ENCODE measurements at places on chromosomes 4 and X.
A peak's percentile ranks its signal among the peaks of the same experiment; 100 is the strongest.

DNA sequence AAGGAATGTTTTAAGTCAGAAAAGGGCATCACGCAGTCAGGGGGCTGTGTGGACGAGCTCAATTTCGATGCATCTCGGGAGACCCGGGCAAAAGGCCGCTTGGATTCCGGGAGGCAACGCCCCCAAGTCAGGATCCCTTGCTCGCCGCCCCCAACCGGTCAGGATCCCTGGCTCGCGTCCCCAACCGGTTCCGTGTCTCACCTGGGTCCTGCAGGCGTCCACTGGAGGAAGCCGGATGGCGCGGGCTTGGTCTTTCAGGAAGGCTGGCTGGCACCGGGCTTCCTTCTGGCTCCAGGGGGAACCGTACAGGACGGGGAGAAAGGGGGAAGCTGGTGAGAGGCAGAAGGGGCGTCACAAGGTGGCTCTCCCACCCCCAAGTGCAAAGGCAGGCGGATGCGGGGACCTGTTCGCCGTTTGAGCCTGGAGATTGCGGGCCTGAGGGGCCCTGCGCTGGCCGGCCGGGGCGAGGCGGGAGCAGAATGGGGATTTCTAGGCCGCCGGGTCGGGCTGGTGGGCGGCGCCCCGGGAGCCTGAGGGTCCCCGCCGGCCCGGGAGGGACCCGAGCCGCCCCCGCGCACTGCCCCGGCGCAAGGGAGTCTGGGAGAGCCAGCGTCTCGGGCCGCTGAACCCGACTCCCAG lies 84.7 kb downstream of the HPRT1 start:
- no peak for DNase-seq

- peak; percentile 19 for DNase-seq
Observed at GRCh38 chr4:54228056-54228527, 1.0 kb upstream of the PDGFRA start.

- no peak for DNase-seq
Observed at GRCh38 chr4:153224474-153224873, 20.2 kb downstream of the TRIM2 start.

GRCh38 chr4:92847026-92847425 lies 543.3 kb downstream of the GRID2 start:
- DNase-seq: no peak

DNA sequence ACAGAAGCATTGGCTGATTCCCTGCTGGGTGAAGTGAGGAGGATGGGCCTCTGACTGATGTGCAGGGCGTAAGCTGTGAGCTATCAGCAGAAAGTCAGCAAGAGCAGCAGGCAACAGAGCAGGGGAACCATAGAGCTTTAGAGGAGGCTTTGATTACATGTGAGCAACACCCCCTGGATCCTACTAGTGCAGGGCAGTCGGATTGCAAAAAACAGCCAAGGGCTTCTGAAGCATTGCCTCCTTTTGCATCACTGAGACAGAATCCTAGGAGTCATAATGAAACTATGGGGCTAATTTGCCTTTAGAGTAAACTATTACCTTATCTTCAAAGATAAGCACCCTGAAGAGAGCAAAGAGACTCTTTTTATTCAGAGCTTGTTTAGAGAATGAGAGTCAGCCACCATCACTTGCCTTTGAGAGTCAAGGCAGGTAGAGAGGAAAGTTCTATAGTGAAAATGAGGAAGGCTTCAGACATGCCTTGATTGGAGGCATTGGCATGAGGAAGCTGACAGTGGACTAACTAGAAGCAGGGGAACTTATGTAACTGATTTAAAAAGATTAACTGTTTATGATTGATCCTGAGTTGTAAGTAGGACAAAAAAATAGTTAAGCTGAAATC lies 420.3 kb downstream of the PDHA2 start:
- no peak for DNase-seq

DNA sequence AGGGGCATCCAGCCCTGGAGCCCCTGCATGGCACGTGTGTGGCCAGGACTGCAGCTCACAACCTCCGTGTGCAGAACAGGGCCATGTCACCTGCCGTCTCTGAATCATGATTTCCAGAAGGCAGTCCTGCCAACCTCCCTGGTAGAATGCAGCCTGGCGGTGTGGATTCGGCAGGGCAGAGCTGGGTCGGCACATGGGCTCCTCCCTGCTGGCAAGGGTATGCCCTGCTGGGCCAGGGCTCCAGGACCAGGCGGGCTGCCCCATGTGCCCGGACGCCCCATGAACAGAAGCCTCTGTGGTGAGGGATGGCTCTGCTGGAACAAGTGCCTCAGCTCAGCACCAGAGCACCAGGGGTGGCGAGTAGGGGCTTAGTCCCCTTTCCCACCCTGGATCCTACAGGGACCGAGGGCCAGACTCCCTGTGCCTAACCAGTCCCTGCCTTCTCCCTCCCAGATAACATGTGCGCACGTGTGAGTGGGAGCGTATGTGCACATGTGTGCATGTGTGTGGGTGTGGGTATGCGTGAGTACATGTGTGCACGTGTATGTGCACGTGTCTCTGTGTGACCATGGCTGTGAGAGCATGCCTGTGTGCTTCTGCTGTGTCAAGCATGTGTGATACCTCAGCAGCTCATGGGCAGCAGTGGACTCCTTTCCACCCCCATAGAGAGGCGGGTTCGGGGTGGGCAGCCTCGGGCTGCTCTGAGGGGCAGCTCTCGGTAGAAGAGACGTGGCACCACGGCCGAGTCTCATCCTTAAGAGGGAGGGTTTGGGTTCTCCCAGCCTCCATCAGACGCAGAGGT lies 10.3 kb upstream of the MXD4 start:
- DNase-seq: no peak

- no peak for DNase-seq
Observed at GRCh38 chrX:107324493-107325310, 118.3 kb downstream of the DNAAF6 start.

- DNase-seq: no peak
Observed at GRCh38 chr4:41709844-41710481, 38.6 kb downstream of the PHOX2B start.

DNA sequence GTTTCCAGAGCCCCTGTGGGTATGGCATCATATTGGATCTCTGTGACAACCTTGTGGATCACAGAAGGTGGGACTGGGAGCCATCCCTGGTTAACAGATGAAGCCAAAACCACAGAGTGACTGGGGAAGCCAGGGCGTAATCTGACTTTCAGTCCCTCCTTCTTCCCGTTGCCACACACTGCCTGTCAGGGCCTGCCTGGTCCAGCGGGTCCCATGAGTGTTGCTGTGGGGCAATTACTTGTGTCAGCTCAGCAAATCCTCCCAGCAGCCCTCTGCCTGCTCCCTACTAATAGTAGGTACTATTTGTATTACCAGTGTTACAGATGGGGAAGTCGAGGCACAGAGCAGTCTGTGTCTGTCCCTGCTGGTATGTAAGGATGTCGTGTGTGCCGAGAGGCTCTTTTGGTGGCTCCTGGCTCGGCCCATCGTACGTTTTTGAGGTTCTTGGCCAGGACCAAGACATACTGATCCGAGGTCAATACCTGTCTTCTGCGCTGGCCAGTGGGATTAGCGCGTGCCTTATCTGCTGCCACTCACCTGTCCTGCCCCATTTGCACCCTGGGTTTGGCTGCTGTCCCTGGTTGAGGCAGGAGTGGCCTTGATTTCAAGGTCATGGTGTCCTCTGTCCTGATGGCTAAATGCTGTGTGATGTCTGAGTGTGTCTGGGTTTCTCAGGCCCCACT lies 5.7 kb downstream of the NSG1 start:
- DNase-seq: no peak

- peak; percentile 58 for DNase-seq
Observed at GRCh38 chrX:23901805-23902204, 5.9 kb downstream of the APOO start.

DNA sequence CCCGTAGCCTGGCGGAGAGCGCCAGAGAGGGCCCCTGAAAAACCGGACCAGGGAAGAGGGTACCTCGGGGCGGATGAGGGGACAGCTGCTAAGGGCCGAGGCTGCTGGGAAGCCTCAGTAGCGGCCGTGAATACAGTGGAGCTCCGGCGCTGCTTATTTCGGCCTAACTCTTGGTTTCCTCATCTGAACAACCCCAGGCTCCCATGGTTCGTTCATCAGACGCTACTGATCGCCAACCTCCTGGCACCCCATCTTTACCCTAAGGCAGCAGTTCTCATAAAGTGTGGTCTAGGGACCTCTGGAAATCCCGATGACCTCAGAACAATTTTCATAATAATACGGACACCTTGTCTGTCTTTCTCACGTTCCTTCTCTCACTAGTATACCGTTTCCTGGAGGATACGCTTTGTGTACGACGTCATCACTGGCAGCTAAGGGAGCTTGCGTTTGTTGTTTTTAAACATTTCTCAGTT lies 645 bp upstream of the RAB28 start:
- peak; percentile 73 for DNase-seq

DNA sequence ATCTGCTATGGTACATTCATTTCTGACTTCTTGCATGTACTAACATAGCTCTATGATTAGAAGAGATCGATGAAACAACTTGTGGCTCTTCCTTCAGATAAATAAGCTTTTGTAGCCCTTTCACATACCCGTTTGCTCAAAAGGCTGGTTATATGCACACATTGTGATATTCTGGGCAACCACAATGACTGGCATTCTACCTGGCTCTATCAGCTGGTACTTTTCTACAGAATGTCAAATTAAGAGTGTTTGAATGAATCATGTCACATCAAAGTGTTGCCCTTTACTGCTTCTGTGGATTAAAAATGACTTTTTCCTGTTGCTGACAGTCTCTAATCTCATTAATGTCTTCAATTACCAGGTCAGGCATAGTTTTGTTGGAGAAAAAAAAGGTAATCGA lies 11.6 kb downstream of the PGRMC1 start:
- DNase-seq: no peak

GRCh38 chr4:76949276-76950051 lies at the start of gene SEPTIN11:
SEPTIN11 (plus strand) TSS chr4:76949752; CDS start chr4:76949904, 152 bp downstream.
- peak; percentile 90 for DNase-seq

DNA sequence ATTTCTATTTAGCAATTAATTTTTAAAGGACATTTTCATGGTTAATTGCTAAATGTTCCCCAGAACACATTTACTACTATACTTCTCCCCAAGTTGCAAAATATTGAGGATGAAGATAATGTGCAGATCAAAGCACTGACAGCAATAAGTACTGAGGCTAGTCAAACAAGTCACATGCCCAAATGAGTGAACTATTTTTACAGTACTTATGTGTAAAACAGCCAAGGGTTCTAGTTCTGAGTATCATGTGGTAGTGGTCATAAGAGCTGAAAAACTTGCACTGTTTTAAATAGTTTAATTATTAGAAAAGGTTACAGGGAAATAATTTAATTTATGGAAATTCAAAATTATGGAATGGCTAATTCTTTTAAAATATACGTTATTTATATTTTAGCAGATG lies 3.8 kb downstream of the GALNTL6 start:
- no peak for DNase-seq
